ENCODE measurements at places on chromosomes 11 and 22. TPM values are rescaled to one million over a fixed set of nuclear protein-coding genes. Genes with fewer than 3 reads are reported as not detected.

DNA sequence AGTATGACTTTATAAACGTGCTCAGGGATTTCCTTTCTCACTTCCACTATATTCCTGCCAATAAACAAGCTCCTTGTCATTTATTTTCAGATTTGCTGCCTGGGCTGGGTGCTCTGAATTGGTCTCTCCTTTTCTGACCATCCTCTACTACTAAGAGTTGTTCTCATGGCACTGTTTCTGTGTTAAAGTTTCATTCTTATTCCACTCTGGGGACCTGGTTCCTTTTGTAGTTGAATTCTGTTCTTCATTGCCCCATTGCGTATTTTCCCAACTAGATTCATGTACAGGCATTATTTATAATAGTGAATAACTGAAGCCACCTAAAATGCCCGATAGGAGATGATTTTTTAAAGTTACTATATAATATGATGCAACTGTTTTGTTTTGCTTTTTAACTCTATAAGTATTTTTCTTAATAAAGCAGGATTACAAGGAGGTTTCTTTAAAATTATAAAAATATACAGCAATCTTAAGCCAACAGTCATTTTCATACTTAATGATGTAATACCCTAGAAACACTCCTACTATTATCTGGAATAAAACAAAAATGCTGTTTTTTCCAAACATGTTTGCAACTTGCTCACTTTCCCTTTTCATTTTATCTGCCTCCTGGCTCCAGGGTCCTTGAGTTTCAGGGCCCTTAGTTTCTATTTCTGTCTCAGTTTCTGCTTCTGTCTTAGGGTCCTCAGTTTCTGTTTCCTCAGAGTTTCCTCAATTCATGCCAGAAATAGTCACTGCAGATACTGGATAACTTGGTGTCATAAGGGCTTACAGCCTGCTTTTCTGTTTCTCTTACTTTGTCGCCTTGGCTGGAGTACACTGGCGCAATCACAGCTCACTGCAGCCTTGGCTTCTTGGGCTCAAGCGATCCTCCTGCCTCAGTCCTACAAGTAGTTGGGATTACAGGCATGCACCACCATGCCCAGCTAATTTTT is 9.8 kb upstream of the FUT4 start:
- peak; percentile 37 for DNase-seq

- DNase-seq = no peak
These were observed 3.3 kb downstream of the PHOX2A start for GRCh38 chr11:72240461-72241290.

- DNase-seq = no peak
These were observed 91.2 kb downstream of the ZBTB16 start for GRCh38 chr11:114150671-114151070.

- DNase-seq = no peak
These were observed 184.9 kb downstream of the SBF2 start for GRCh38 chr11:10108915-10109680.

GRCh38 chr11:61621917-61622585 is 41.2 kb upstream of the SYT7 start:
- no peak for DNase-seq

DNA sequence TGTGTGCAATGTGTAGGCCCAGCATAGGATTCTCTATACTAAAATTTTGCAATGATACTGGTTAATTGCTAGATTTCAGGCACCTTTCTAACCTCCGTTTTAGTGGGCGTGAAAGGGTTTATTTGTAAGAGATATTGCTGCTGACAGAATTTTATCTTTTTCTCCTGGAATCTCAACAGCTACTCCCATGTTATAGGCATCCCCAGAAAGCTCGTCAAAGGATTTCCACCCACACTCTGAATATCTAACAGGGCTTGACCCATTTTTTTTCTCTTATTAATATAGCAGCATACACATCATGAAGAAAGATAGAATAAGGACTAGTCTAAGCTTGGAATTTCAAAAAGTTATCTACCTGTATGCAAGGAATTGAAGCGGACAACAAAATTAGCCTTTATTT is 124.5 kb downstream of the METTL15 start:
- no peak for DNase-seq

DNA sequence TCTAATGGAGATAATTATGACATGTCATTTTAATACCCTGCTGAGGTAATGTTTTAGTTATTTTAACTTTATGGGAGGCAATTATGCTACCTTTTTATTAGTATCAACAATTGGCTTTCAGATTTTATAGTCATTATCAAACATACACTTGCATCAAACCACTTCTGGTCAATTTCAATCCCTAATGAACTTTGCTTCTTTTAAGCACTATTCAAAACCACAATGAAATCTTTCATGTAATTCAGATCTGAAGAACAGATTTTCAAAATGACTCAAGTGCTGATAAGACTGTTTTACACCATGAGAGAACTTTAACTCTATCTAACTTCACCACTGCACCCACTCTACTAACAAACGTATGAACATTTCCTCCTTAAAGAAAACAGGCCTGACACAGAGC is 25.9 kb upstream of the CCDC34 start:
- no peak for DNase-seq

GRCh38 chr11:62193952-62194351 is 3.9 kb downstream of the SCGB1D1 start:
- DNase-seq = no peak

- no peak for DNase-seq
These were observed 17.2 kb downstream of the LRP4 start for GRCh38 chr11:46901156-46901555.

TMPRSS6 gene
- total RNA-seq = not detected

TTC36 gene
- 1.2 TPM for total RNA-seq

All from left cardiac atrium (tissue), 4 donors.